ENCODE measurements at places on chromosomes 4 and X.

DNA sequence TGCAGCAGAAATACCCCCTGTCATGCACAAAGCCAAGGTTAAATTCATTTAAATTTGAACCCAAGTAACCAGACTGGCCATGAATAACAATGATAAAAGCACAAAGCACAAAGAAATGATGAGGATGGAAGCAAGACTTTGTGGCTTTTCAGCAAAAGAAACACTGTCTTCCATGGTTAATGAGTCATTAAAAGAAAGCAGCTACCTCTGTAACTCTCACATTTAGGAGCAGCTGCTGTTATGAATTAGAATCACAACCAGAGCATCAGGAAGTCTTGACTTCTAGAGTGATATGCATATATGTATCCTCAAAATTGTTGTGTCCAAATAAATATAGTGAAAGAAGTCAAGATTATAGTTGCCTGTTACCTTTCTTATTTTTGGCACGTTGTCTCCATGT lies 70.7 kb upstream of the RPS6KA6 start:
- no peak for DNase-seq

GRCh38 chr4:182126096-182126495 lies 117.1 kb upstream of the TENM3 start:
- no peak for DNase-seq

DNA sequence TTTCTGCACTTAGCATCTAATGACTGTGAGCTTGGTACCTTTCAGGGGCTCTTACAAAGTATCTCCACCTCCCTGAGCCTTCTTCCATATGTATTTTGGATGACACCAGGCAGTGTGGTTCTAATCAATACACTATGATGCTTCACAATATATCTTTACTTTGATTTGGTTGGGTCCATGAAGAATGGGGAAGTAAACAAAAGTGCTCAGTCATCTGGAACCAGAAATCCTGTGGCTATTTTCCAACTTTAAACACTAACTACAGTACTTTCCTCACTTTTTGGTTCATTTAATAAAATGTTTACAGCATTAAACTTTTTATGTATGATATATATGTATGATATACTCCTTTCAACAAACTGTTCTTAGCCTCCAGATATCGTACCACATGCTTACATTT lies 216.4 kb upstream of the AFF2 start:
- no peak for DNase-seq

GRCh38 chr4:85039526-85039925 lies 73.0 kb upstream of the WDFY3 start:
- DNase-seq, result no peak

DNA sequence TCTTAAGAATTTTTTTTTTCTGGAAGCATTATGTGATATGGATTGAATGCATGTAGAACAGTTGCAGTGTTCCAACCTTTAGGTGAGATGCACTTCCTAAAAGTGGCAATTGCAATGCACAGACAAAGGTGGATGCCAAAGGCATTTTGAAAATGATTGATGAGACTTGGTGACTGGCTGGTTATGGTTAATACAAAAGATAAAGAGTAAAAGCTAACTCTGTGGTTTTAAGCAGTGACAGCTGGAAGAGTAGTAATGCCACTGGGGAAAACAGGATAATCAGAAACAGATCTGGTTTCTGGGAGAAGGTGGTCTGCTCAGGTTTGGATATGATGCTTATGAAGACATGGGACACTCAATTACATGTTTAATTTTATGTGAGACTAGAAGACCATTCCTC lies 345.6 kb downstream of the RPA4 start:
- no peak for DNase-seq

DNA sequence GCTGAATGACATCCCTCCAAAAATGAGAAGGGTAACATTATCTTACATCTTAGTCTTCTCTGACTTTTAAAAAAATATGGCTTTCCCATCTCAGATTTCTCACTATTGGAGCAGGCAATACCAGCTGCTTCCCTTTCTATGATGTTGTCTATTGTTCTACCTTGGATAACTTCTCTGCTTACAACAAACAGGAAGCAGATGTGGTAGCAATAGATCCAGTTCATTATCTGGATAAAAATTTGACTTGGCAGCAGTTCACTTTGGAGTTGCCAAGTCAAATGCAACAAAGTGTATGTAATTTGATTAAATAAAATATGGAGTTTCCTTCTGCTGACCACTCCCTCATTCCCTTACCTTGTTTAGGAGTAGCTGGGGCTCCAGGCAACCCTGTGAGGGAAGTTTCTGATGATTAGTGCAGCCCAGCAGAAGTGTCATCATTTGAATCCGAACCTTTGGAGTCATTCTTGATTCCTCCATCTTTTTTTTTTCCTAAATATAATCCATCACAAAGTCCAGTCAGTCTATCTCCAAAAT lies 72.0 kb upstream of the GPRIN3 start:
- no peak for DNase-seq

GRCh38 chrX:10223276-10223675 lies 66.5 kb downstream of the CLCN4 start:
- DNase-seq, result no peak

GRCh38 chr4:81445196-81445595 lies 26.5 kb downstream of the RASGEF1B start:
- DNase-seq, result no peak

DNA sequence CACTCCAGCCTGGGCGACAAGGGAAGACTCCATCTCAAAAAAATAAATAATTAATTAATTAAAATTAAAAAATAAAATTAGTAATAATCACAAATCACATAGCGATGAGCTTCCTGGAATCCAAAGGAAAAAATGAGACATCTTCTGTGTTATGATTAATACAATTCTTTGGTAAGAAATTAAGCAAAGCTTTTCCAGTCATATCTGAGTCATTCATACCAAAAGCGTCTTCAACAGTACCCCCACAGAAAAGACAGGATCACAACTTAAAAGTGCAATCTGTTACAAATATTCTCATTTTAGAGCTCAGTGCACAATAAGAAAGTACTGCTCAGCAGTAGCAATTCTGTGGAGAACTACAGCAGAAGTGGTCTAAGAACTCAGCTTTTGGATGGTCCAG lies 168.5 kb upstream of the MXRA5 start:
- DNase-seq, result no peak

DNA sequence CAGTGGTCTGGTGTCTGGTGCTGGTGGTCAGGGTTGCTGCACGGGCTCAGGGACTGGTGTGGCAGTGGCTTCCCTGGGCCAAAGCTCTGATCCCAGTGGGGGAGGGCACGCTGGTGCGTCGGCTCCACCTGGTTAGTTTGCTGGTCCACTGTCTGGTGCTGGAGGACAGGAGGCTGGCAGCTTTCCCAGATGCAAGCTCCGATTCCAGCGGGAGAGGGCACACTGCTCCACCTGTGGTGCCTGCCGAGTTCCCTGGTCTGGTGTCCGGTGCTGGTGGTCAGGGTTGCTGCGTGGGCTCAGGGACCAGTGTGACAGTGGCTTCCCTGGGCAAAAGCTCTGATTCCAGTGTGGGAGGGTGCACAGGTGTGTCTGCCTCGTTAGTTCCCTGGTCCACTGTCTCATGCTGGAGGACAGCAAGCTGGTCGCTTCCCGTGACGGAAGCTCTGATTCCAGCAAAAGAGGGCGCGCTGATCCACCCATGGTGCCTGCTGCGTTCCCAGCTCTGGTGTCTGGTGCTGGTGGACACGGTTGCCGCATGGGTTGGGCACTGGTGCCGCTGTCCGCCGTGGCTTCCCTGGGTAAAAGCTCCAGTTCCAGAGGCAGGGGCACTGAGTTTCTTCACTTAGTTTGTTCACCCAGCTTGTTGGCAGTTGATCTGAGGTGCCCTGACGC lies 5.8 kb downstream of the VMA21 start:
- DNase-seq, result no peak

- DNase-seq, result no peak
These were observed 3.2 kb upstream of the SLC25A14 start for GRCh38 chrX:130336531-130336930.

GRCh38 chr4:182875453-182876405 lies 41.5 kb downstream of the DCTD start:
- DNase-seq, result peak; percentile 47

GRCh38 chrX:149948016-149948415 lies 9.7 kb upstream of the EOLA2 start:
- no peak for DNase-seq

DNA sequence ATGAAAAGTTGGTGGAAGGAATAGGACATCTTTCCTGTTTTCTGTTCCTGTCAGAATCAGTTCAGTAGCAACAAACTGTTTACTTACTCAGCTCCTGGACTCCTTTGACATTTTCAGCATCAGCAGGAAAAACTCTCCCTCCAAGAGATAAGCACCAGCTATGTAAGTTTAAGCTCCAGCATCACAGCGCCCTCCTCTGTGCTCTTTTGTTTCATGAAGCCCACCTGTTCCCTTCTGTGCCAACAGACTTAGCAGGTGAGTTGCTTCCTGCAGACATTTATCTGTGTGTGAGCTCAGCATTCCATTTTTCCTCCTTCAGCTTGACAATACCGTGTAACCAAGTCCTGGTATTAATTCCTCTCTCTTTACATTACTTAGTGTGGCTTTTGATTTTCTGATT lies 644.1 kb upstream of the AGA start:
- no peak for DNase-seq

- DNase-seq, result no peak
These were observed 864.3 kb upstream of the AGA start for GRCh38 chr4:178306565-178306964.

- no peak for DNase-seq
These were observed 97.3 kb upstream of the HPRT1 start for GRCh38 chrX:134362560-134363089.

DNA sequence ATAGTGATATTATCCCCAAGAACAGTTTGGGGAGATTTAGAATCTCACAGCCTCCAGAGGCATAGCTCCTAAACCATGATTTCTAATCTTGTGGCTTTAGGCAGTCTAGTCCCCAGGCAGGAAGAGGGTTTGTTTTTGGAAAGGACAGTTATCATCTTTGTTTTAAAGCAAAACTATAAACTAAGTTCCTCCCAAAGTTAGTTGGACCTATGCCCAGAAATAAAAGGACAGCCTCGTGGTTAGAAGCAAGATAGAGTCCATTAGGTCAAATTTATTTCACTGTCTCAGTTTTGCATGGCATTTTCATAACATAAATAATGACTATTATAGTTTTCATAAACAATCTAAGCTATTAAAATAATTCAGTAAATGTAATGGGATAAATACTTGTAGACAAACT lies 120.5 kb downstream of the MAGEC2 start:
- DNase-seq, result no peak

DNA sequence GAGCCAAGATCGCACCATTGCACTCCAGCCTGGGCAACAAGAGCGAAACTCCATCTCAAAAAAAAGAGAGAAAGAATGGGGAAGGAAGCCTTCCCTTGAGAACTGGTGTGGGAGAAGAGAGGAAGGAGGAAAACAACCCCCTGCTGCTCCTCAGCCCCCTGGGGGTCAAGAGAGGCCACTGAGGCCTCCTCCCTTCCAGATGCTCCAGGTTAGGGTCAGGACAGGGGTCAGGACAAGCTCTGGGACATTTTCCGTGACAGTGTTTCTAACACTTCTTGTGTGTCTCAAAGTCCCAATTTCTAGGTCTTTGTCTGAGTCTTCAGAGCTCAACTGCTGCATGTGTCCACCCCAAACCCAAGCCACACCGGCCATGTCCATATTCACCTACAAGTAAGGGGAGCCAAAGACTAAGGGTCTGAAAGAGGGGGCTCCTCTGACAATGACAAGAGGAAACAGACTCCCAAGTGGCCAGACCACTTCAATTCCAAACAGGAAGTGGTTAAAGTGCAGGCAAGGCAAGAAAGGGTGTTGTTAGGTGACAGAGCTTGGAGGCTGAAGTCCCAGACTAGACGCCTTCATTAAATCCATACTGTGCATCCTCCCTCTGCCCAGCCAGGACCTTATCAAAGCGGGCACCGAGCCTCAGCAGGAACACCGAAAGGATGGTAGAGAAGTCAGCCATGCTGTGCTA lies 8.3 kb downstream of the L1CAM start:
- DNase-seq, result no peak

DNA sequence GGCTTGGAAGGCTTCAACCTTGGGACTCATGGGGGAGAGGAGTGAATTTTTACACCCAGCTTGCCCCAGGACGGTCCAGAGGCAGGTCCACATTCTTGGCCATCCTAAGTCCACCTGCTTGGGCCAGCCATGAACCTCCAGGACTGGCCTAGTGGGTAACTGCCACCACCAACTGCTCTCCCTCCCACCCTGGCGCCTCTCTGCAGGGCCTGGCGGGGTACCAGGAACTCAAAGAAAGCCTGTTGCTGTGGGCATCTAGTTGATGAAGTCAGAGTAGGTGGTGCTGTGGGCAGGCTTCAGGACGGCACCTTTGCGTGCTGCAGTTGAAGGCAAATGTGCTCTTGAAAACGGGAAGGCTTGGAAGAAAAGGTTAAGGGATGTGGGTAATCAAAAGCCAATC lies 12.0 kb downstream of the BCOR start:
- no peak for DNase-seq

DNA sequence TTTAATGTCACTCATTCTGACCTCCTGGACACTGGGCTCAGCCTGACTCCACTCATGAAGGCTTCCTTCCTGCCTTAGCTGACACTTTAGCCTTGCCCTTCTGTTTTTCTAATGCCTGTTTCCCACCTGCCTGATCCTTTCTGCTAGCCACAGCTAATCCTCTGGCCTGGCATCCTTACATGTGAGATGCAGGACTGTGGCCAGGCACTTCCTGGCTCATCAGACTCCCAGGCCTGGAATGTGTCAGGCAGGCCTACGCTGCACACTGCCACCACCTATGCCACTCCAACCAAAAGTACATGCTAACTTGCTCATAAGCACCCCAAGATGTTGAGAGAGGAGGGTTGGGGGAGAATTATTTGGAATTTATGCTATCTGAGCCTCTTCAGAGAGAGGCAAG lies 138.8 kb upstream of the NALF2 start:
- no peak for DNase-seq

GRCh38 chrX:39226251-39226650 lies 425.0 kb downstream of the MID1IP1 start:
- DNase-seq, result no peak

DNA sequence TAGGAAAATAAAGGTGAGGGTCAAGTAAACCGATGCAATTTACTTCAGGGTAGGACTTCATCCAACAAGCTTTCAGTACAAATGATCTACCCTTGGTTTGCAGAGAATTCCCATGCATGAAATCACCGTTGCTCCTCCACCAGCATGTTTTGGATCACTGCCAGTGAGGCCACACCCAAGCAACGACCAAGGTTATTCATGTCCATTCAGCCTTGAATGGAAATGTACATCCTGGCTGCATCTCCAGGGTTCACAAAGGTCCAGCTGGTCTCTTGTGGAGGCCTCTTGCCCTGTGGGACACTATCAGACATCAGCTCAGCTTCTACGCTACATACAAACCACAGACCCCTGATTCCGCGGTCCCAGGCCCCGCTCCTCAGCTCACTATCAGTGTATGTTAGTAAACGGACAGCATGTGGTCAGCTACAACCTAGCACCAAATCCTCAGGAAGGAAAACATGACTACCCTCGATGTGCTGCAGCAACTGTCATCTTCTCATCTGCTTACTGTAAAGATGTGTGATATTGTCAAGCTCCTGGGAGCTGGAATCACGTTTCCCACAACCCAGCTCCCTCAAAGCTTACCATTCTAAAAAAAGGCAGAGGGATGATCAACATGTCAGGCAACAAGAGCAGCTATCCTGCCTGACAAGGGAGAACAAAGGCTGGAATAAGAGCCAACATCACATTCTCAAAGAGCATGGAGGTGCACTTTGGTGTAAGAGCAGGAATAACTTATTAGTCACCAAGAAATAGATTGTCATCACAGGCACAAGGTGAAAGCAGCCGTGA lies 4.9 kb downstream of the LYAR start:
- no peak for DNase-seq
